ENCODE measurements at places on chromosomes 12 and 14.

- no peak for DNase-seq
Measured at GRCh38 chr12:46560089-46560488, 187.5 kb upstream of the SLC38A2 start.

GRCh38 chr12:131643631-131644452 lies 67.0 kb upstream of the SFSWAP start:
- peak; percentile 44 for DNase-seq

DNA sequence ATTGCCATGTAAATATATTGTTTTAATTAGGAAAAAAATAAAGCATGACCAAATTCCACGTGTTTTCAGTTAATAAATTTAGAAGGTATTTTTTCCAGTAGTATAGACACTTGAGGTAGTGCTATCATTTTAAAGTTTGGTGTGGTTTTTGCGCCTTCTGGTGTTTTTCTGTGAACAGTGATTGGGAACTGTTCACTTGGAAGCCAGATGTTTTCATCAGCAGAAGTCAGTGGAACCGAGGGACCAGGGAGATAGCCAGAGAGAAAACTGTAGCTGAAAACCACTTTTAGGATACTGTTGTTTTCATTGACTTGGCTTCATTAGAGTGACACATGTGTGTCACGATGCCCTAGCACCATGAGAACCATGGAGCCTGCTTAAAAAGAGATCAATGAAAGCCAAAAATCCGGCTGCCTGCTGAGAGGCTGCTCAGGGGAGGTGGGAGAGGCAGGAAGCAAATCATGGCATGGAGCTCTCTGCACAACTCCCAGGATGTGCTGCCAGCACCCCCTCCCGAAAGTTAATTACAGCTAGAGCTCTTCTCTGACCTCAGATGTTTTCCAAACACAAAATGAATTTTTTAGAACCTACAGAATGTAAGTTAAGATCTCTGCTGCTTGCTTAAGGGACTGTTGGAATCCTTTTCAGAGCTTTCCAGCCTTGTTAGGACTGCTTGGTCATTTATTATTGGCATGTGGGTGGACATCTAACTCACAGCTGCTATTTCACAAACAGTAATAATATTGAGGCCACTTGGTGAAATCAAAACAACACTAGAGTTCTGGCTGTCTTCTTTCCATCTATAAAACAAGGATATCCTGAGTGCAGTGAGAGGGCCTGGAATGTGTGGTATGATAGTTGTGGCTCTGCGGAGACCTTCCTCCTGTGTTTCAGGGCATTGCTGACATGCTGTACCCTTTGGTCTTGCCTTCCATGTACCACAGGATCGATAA lies 192.3 kb downstream of the ANO4 start:
- no peak for DNase-seq

DNA sequence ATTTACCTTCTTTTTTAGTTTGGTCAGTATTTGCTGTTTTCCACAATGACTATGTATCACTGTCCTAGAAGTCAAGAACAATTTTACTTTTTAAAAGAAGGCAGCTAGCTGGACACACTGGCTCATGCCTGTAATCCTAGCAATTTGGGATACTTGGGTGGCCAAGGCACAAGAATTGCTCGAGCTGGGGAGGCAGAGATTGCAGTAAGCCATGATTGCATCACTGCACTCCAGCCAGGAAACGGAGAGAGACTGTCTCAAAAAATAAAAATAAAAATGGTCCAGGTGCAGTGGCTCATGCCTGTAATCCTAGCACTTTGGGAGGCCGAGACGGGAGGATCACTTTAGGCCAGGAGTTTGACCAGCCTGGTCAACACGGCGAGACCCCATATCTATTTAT lies 28.3 kb downstream of the MDM1 start:
- DNase-seq, result no peak

DNA sequence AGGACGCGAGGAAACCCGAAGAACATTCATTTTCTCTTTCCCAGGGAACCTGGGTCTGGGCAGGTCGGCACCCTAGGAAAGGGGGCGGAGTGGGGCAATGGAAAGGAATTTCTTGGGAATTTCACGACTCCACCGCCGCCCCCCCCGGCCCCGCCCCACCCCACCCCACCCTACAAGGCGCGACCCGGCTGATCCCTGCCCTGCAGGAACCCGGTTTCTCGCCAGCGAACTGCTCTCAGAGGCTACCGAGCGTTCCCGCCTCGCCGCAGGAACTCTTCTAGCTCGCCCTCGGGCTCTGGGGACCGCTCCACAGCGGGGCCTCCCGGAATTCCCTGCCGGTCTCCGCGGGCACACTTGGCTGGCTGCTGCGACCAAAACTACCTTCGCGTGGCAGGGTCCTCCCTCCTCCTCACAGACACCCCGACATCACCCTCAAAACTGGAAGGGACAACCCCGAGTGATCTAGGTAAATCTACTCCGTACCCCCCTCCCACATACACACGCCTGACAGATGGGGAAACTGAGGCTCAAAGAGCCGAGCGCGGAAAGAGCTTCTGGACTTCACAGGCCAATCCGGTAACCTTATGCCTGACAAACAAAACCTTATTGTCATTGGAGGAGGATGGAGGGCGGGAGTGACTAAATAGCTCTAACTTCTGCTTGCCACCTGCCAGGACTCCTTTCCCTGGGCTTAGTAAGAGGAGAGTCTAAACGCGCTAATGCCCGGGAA lies 785 bp upstream of the ACTN1 start:
- no peak for DNase-seq

GRCh38 chr12:92136026-92136730 lies 9.5 kb downstream of the BTG1 start:
- no peak for DNase-seq

GRCh38 chr12:77686760-77687159 lies 143.9 kb upstream of the NAV3 start:
- DNase-seq, result no peak

DNA sequence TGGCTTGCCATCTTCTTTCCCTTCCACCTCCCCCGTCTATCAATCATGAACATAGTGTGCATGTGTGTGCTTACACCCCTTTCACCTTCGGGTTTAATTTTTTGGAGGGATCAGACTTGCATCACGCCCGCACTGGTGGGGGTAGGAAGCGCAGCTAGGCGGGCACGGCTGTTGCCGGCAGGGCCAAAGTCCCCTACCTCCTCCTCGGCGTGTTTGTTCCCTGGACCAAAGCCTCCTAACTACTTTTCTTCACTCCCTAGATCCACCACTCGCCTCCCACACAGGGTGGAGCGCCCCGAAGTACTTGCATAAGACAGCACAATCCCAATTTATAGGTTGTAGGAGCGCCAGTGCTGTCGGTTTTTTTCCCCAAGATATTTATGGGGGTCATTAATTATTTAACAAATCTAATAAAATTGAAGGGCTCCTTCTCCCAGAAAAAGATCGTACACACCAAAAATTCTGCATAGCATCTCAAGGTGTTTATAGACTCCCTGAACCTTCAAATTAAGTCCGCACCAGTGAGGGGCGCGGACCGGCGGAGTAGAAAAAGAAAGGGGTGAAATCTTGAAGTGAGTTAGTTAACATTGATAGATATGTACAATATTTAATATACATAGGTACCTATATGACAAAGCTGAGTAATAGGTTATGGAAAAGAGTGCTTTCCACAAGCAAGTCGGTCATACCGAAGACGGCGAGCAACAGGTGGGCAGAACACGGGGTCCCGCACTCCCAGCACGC lies 717 bp downstream of the PKP2 start:
- no peak for DNase-seq

DNA sequence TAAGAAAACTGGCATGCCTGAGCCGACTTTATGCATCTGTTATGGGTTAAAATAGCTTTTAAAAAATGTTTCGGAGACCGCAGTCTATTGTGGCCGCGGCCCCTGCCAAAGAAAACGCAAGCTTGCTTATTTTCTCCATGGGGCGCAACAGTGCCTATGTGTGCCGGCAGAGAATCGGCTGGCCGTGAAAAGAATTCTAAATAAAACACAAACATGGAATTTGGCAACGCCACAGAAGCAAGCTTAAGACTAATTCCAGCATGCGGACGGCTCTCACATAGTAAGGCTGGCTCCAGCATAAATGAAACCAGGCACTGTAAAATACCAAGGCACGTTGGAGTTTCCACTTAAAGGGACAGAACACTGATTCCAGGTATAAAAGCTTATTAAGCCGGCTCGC lies 56.7 kb downstream of the BCL11B start:
- DNase-seq, result no peak

- no peak for DNase-seq
Measured at GRCh38 chr14:94313991-94314655, 9.0 kb downstream of the SERPINA6 start.

DNA sequence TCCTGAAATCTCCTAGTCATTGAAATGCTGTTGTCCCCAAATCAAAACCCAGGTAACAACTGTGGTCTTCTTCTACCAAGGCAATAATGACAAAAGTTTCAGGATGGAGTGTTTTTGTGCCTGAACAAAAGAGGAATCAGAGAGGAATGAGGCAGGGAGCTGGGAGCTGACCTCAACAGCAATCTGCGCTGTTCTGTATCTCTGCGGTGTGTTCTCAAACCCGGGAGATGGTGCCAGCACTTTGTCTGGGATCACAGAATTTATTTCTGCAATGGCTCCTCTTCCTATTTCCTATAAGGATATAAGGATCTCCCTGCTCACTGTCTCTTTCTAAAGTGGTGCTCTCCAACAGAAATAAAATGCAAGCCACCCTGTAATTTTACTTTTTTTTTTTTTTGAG lies 449 bp upstream of the GLT8D2 start:
- DNase-seq, result no peak

- DNase-seq, result no peak
Measured at GRCh38 chr12:50132505-50133135, 20.6 kb downstream of the COX14 start.

DNA sequence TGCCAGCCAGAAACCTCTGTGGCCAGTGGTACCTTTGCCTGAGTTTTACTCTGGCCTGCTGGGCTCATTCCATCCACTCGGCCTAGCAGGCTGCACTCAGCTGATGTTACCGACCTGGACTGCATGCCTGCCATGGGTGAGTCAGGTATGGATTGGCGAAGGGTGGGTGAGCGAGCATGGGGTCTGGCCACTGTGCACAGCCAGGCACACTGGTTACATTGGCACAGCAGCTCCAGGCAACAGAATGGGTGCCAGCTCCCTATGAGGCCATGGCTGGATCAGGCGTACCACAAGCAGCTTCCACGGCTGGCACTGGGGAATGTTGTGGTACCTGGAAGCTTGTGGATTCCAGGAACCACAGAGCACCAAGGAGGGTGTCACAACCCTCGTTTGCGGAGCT lies 685.7 kb downstream of the SLC16A7 start:
- DNase-seq, result no peak

DNA sequence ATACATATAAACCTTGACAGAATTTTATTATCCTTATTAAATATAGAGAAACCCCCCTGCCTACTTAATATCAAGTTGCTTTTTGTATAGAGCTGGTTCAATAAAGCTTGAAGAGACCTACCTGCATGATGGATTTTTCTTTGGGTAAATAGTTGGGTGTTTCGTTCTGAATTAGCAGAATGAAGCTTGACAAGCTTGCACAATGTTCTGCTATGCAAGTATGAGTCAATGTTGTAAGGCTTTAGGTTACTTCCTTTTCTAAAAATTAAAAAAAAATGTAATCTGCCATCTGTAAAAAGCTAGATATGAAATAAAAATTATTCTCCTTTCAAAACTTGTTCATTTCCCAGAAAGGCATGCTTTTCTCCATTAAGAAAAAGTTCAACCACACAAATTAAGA lies 1662.6 kb upstream of the SEL1L start:
- no peak for DNase-seq

DNA sequence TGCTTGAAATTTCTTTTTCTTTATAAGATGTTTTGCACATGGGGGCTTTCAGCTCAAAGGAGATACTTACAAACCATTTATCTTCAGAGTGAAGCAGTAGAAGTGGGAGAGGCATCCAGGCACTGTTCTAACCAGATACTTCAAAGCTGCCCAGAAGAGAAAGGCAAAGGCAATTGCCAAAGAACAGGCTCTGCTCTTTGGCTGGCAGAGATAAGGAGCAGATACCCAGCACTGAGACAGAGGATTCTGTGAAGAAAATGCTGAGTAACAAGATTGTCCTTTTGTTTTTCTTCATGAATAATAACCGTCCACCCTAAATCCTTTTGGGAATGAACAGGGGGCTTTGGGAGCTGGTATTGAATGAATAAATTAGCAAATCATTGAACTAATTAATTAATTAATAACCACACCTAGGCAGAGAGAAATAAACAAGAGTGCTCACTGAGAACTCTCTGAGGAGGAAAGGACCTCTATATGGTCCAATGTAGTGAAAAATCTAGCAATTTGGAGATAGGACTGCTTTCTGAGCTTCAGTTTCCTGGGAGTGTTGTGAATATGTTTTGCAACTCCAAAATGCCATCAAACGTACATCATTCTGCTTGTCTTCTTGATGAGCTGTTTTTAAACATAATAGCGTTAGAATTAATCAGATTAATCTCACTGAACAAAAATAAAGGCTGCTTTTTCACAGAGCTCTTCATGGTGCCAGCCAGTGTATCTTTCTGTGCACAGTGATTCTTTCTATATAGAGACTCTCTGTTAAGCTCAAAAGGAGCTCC lies 192.8 kb upstream of the AMIGO2 start:
- no peak for DNase-seq

DNA sequence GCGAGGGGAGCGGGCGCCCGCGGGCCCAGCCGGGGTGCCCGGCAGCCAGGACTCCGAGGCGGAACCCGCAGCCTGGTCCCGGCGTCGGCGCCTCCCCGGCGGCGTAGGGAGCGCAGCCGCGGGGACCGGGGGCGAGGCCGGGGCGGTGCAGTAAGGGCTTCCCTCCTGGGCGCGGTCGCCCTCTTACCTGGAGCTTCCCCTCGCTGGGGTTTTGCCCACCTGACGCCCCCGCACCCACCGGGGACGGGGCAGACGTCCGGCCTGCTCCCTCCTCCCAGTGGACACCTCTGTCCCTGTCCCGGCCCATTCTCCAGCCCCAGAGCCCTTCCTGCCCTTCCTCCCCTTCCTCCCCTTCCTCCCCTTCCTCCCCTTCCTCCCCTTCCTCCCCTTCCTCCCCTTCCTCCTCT lies 413 bp upstream of the TUBA1C start:
- DNase-seq, result no peak

DNA sequence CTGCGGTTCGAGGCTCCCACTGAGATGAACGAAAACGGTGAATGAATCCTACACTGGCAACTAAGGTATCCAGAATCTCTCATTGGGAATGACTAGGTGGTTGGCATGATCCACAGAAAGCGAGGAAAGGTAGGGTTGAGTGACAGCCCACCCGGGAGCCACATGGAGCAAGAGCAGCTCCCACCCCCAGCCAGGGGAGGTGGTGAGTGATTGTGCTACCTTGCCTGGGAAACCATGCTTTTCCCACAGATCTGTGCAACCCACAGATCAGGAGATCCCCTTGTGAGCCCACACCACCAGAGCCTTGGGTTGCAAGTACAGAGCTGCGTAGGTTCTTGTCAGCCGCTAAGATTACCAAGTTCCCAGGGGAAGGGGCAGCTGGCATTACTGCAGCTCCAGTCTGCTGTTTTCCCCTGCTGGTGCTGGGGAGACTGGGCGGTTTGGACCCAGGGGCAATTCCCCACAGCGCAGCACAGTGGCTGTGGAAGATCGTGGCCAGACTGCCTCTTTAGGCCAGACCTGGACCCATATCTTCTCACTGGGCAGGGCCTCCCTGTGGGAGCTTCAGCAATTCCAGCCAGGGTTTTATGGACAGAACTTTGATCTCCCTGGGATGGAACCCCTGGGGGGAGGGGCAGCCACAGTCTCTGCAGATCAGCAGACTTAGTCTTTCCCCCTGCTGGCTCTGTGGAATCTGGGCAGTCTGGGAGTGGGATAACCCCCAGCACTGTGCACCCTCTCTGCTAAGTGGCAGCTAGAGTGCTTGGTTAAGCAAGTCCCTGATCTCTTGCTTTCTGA lies 44.6 kb upstream of the PPP4R3A start:
- no peak for DNase-seq

Data from posterior cingulate gyrus (tissue), 11 donors.